Activated T-helper 1 cell treated with anti-CD3 and anti-CD28 coated beads, Interleukin-2, amount 50 U/mL, for 16 hours (primary cell): ENCODE measurements at places on chromosomes 12 and 14.

DNA sequence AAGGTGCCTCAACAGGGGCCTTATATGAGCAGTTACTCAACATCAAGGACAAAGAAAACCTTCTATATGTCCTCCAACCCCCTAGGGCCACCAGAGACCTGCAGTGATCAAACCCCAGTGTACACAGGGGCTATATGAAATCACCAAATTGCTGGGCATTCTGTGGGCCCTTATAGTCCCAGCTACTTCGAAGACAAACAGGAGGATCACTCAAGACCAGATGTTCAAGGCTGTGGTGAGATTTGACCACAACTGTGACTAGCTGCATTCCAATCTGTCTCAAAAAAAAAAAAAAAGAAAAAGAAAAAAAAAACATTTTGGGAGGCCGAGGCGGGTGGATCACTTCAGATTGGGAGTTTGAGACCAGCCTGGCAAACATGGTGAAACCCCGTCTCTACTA is 51.0 kb upstream of the PRB2 start:
- no peak for DNase-seq

DNA sequence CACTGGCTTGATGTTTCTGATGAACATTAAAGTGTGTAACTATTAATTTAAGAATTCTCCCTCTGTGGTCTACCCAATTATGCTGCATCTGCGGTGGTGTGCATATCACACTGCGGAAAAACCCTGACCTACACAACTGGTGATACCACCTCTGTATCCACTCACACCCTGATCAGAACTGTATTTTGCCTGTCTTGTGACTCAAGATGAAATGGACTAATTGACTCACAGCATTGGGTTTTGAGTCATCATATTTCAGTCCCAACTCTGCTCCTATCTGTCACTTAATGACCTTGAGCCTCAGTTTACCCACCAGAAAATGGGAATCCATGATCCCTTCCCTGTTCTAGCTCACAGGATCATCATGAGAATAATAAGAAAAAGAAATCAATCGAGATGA is 65.6 kb downstream of the NUAK1 start:
- DNase-seq = no peak

DNA sequence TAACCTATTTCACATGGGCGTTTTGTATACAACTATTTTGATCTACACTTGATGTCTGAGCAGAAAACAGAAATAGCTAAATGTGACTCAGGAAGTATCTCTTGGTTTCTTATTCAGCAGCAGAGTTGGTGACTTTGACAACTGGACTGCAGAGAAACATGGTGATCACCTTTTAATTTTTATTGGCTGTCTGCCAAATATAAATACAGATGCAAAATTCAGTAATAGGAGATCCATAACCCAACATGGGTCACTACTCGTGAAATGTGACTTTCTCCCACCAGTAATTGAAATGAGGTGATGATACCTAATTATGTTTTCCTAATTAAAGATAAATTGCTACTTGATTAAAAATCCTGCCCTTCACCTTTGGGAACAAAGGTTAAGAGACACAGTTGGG is 487.1 kb downstream of the NELL2 start:
- DNase-seq = no peak

DNA sequence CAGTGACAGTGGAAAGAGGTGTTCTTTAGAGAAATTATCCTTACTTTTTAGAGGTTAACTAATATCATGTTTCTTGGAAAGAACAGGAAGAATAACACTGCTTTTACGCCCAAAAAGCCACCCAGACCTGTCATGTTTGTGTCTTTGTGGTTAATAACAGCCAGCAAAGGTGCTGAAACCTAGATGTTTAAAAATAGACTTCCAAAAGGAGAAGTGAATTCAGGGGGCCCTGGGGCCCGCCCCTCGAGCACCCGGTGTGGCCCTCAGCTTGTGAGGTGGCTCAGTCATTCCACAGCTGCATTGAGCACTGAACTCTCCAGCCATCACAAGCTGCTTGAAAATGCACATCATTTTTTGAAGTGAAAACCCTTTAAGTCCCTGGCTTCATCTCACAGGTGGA is 20.8 kb upstream of the AMN start:
- no peak for DNase-seq
